Right kidney (tissue), 9 donors: ENCODE measurements at places on chromosomes 13 and 19.

GRCh38 chr13:42626176-42626860, 52.4 kb downstream of the TNFSF11 start:
- DNase-seq, result no peak

GRCh38 chr13:33180122-33180804, 105.3 kb downstream of the STARD13 start:
- DNase-seq, result no peak

- DNase-seq, result no peak
Measured at GRCh38 chr13:34647379-34648150, 294.5 kb upstream of the NBEA start.

DNA sequence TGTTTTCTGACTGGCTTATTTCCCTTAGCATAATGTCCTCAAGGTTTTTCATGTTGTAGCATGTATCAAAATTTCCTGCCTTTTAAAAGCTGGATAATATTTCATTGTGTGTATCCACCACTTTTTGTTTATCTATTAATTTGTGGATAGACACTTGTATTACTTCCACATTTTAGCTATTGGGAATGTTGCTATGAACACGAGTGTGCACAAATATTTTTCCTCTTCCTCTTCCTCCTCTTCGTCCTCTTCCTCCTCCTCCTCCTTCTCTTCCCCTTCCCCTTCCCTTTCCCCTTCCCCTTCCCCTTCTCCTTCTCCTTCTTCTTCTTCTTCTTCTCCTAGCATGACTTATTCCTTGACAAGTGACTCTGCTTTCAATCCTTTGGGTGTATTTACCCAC, 51.2 kb upstream of the KL start:
- no peak for DNase-seq

GRCh38 chr13:20702915-20703779, at the start of gene IL17D:
Gene IL17D (plus strand): TSS chr13:20703699. CDS start chr13:20704002, 303 bp downstream.
- peak; percentile 86 for DNase-seq

DNA sequence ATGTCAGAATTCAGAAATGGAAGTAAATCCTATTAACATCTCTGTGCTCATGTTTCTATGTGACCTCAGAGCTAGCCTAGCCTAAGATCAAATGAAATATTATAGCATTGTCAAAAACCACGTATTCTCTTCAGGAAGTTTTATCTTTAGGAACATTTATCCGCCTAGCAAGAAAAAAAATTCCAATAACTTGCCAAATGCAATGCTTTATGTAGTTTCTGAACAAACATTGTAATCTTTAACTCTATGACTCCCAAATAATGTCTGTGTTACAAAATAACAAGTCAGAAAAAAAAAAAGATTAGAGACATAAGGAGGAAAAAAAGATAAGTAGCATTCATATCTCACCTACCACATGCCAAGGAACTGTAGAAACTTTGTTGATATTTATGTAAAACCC, 18.4 kb upstream of the IPO5 start:
- no peak for DNase-seq

GRCh38 chr19:12035220-12036172, at the start of gene ZNF433:
Gene ZNF433 (minus strand): TSS chr19:12035679. CDS start chr19:12035539, 140 bp downstream.
- peak; percentile 94 for DNase-seq

DNA sequence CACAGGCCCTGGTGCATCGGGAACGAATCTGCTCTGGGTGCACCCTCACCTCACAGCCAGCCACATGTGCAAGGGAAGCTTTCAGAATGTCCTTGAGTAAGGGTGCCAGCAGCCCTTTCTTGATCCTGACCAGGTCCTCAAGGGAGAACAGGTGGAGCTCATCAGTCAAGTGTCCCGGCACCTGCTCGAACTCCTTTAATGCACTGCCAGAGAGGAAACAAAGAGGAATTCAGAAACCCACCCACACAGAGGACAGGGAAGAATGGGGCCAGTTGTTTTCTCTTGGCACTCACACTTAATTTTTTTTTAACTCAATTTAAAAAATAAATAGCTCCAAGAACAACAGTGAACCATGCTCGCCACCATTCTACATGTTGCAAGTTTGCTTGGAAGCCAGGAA, 41.7 kb downstream of the RUBCNL start:
- no peak for DNase-seq

DNA sequence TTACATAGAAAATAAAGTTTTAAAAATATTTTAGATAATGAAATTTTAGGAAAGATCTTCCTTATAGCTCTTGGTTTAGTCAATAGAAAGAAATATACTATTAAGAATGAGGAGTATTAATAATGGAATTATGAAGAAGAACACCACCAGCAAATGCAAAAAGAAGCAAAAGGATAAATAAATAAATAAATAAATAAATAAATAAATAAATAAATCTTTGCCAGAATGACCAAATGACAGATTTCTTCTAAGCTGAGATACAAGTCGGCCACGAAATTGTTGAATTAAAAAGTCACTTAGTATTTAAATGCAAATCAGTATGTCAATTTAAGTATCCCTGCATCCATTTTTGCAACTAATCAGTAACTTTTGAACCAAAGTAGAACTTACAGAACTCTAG, 95.9 kb downstream of the DACH1 start:
- DNase-seq, result no peak

GRCh38 chr13:113981611-113982295, 7.9 kb upstream of the C13orf46 start:
- DNase-seq, result no peak

GRCh38 chr13:44283600-44283999, 90.0 kb upstream of the SERP2 start:
- DNase-seq, result no peak

DNA sequence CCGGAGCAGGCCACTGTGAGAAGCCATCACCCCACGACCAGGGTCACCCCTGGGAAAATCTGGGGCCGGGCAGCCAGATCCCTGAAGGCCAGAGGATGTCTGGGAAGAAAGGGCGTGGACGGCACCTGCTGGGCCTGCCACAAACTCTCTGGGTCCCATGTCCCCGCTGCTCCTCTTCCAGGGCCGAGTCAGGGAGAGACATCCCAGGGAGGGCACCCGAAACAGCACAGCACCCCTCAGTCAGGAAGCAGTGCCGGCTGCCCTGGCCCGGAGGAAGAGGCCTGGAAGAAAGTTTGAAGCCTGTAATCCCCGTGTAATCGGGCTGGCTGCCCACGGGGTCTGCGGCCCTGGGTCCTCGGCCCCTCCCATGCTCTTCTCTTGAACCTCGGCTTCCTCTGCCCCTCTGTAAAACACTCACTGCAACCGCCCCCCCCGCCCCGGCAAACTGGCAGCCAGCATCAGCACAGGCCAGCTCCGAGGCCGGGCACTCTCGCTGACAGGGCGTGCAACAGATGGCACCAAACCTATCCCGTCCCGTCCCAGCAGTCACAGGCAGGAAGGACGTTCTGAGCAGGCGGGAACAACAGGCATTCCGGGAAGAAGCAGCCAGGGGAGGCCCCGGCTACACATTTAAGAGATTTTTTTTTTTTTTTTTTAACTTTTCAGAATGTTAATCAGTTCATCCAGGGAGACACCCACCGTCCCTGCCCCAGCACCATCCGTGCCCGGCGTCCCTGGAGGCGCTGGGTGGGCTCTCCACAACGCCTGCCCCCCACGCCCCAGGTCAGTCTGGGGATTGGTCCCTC, 1.5 kb downstream of the SBNO2 start:
- DNase-seq, result peak; percentile 61

- no peak for DNase-seq
Measured at GRCh38 chr13:42745655-42746054, 35.7 kb upstream of the FAM216B start.

DNA sequence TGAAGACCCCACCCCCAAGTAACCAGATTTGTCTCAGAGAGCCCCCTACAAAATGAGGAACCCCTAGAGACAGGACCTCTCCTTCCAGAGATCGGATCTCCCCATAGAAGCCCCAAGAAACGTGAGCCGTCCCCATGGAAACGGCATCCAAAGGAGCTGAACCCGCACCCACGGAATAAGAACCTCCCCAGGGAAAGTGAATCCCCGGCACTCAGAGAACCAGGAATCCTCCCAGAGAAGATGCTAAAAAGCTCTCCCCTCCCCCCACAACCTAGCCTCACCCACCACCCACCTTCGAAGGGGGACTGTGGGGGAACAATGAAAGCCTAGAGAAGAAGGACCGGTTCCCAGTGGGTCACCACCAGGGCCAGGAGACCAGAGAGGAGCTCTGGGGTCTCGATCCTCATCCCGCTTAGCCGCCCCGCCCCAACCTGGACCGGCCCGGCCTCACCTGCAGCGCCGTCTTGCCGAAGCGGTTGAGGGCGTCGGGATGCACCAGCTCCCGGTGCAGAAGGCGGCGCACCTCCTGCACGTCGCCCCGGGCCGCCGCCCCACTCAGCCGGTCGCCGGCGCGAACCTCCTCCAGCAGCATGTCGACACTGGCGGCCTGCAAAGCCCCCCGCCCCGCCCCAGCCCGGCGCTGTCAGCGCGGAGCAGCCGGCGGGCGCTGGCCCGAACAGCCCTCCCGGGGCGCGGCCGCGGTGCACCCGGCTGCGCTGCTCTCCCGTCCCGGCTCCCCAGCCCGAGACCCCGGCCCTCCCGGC, 535 bp downstream of the CDKN2D start:
- DNase-seq, result no peak

GRCh38 chr13:30789166-30789862, 54.0 kb downstream of the ALOX5AP start:
- no peak for DNase-seq

DNA sequence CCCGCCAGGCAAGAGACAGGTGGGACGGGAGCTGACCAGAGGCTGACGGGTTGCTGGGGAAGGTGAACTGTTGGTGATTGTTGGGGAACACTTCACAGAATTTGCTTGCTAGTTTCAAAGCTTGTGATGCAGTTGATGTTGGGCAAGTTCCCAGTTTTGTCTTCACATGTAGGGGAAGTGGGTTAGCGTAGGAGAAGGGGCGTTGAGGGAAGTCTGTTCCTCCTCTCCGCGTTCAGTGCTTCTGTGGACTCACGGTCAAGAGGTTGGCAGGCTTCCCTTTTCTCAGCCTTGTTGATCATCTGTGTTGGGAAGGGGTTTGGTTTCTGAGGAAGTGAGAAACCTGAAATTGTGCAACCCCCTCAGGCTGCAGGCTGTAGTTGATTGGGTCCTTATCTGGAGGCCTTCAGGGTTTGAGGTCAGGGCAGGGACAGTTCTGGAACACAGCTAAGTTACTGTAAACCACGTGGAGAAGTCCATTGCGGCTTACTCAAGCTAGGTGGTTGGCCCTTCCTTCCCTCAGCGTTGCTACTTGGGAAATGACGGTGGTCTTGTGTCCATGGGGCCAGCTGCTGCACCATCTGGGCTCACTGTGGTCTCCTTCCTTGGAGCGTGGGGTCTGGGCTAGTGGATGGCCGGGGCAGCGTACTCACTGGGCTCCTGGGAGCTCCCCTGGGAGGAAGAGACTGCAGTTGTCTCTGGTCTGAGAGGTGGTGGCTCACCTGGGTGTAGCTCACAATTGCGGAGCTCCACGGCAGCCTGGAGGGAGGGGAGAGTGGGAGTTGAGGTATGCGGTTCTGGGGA, 7.5 kb downstream of the RPS9 start:
- no peak for DNase-seq

DNA sequence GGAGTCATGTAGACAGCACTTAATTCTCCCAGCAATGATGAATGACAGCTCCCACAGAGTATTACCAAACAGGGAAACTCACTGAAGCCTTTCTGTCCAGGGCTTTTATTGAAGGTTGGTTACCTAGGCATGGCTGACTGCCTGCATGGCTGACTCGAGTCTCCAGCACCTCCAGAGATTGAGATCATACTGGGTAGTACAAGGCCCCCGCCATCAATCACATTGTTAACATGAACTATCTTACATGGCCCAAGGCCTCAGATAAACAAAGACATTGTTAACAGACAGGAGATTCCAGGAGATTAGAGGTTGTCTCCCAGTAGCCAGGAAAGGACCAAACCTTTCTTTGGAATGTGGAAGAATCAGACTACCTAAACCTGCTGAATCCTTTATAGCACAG, 128.3 kb upstream of the LSM14A start:
- DNase-seq, result no peak

- DNase-seq, result no peak
Measured at GRCh38 chr13:68851026-68851425, 1256.6 kb upstream of the ATXN8OS start.

- no peak for DNase-seq
Measured at GRCh38 chr13:85521657-85522056, 277.6 kb downstream of the SLITRK6 start.

- no peak for DNase-seq
Measured at GRCh38 chr13:99659866-99660554, 158.7 kb downstream of the TM9SF2 start.

GRCh38 chr13:50970956-50971355, 61.4 kb downstream of the RNASEH2B start:
- no peak for DNase-seq

- no peak for DNase-seq
Measured at GRCh38 chr13:91356919-91357612, 9.6 kb downstream of the MIR17HG start.

DNA sequence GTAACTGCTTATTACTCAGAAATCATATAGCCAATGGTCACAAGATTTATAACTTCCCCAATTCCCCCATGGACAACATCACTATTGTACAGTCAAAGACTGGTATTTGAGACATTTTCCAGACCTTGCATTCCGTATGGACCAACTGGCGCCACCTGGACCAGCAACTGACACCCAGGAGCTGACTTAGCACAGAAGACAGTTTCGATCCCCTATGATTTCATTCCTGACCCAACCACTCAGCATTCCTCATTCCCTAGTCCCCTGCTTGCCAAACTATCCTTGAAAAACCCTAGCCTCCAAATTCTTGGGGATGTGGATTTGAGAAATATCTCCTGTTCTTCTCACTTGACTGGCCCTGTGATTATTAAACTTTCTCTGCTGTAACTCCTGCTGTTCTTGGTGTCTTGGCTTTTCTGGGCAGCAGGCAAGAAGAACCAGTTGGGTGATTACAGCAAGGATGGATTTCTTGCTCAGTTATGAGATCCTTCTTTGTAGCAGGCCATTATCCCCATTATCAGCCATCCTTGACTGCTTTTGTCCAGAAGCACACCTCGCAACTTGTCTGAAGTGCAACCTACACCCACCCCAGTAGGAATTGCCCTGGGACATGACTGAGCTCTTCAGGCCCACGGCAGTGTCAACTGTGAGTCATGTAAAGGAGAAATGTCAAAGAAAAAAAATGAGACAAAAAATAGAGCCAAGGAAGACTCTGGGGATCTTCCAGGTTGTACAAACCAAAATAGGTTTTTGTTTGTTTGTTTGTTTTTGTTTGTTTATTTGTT, 13.7 kb upstream of the MAP3K10 start:
- no peak for DNase-seq

GRCh38 chr13:48072304-48072703, 22.6 kb downstream of the MED4 start:
- no peak for DNase-seq

- no peak for DNase-seq
Measured at GRCh38 chr19:46958532-46958931, 61.1 kb upstream of the NPAS1 start.

- DNase-seq, result peak; percentile 21
Measured at GRCh38 chr13:97429681-97430081, 4.3 kb upstream of the RAP2A start.

GRCh38 chr13:91184244-91184926, 163.1 kb upstream of the MIR17HG start:
- DNase-seq, result no peak
